ENCODE measurements at places on chromosomes 3 and 15.

DNA sequence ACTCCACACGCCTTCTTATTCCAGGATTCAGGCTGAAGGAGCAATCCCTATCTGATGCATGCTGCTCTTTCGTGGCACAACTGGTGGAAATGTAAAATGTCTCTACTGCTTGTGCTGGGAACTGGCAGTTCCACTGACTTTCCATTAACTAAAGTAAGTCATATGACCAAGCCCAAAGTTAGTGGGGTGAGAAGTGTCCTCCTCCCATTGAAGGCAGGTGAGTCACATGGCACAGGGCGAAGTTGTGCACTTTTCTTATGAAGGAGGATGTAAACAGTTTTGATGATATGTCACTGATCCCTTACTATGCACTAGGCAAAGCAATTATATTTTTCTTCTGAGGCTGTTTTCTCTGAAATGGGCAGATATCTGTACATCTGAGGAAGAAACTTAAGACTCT is 51.6 kb downstream of the SLC7A14 start:
- no peak for DNase-seq

GRCh38 chr15:38782156-38782555 is 217.5 kb upstream of the RASGRP1 start:
- DNase-seq = no peak

DNA sequence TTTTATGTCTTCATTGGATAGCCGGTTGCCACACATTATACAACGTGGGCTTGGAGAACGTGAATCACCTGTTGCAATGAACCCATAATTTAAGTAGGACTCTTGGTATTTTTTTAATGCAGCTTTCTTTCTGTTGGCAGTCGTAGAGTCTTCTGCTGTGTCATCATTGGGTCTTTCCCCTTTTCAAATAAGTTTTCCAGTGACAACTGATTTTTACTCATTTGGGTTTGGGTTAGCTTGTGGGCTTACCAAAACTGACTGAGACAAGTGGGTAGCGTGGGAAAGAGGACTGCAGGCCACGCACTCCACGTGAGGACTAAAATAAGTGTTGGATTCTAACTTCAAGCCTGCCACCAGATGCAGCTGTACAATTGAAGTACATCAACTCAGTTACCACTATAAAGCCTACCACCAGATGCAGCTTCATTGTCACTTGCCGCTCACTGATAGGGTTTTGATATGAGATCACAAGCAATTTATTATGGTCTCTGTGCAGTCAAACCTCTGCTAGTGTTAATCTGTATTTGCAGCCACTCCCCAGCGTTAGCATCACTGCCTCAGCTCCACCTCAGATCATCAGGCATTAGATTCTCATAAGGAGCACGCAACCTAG is 6.4 kb upstream of the CAPN7 start:
- no peak for DNase-seq

DNA sequence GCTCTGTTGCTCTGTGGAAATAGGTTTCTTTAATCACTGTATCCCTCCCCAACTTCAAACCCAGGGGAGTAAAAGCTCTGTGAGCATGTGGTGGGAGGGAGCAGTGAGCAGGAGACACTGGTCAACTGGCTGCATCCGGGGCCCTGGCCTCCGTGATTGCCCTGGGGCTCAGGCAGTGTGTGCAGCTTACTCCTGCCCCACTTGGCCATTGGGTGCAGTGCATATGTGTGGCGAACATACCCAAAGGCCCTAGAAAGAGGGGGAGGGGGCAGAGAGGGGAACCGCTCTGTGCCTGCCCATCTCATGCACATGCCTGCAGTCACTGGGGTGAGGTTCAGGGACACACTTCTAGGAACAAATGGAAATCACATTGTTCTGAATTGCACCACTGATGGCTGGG is 378.7 kb downstream of the ZBBX start:
- no peak for DNase-seq

GRCh38 chr15:53791581-53791980 is 32.1 kb upstream of the WDR72 start:
- no peak for DNase-seq

DNA sequence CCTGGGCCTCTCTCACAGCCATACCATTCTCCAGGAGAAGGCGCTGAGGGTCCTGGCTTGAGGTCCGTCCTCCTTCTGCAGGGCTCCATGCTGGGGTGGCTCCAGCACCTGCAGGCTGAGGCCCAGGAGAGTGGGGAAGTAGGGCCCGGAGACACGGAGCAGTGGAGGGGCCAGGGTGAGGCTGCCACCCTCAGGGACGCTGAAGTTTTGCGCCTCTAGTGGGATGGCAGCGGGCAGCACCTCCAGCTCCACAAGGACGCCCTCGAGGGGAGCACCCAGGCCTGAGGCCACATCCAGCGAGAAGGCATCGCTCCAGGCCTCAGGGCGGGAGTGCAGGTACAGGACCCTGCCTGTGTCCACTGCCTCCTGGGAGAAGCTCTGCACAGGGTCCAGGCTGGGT is 27.5 kb downstream of the CSPG4 start:
- DNase-seq = no peak

- no peak for DNase-seq
Observed at GRCh38 chr3:161348796-161349400, 22.4 kb downstream of the SPTSSB start.

- no peak for DNase-seq
Observed at GRCh38 chr15:85333132-85333831, 47.1 kb upstream of the AKAP13 start.

- no peak for DNase-seq
Observed at GRCh38 chr15:48617619-48618018, 27.9 kb downstream of the FBN1 start.

GRCh38 chr3:36729204-36730056 is 34.9 kb downstream of the DCLK3 start:
- DNase-seq = no peak

DNA sequence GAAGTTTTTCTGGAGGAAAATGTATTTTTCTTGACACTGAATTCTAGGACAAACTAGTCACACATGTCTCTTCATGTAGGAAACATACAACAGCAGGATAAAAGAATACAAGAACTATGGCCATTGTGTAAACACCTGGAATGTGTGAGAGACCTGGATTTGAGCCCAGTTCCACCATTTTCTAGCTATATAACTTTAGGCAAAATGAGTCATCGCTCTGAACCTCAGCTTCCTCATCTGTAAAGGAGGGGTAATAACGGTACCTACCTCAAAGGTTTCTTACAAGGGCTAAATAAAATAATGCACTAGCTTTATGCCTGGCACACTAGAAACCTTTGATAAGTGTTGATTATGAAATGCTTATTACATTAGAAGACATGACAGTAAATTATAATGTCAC is 57.8 kb downstream of the RIOX2 start:
- DNase-seq = no peak

DNA sequence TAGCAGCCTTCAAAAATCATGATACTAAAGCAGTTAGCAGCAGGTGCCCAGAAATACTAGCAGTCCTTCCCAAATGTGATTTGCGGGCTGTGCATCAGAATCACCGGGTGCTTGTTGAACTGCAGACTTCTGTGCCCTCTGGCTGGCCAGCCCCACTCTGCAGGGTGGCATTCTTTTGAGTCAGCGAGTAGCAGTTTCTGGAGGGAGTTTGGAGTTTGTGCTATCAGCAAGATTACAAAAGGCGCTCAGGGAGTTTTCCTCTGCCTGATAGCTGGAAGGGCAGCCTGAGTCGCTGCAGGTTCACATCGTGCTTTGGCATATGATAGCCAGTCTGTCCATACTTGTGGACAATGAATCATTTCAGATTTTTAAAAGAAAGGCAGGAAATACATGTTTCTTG is 57.6 kb downstream of the CLDN11 start:
- DNase-seq = no peak

DNA sequence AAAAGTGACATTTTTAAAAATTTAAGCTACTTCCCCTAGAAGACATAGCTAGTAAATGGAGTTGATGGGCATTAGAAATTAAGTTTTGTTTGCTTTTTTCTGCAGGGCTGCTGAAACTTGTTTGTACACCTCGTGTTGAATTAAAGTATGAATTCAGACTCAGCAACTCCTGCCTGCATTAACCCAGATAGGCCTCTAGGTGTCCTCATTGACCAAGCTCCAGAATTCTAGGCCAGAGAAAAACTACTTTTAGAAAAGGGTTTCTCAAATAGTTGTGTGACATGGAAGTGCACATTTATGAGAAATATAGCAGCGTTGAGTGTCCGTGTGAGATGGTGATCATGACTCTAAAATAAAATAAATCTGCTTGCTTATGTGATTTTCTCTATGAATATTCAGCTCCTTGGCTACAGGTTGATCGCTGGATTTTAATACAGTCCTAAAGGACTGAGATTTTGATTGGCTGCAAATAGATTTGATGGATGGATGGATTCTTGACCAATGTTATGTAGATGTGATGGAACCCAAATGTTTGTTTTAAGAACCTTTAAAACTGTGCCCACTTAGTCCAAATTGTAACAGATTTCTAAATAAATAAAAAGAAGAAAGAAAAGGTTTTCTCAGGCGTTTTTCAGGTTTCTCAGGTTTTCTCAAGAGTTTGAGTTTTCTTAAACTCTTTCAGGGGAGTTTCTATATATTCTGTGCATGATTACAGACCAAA is 39.4 kb upstream of the LMOD3 start:
- no peak for DNase-seq

- no peak for DNase-seq
Observed at GRCh38 chr15:89370120-89370977, 35.7 kb upstream of the POLG start.

GRCh38 chr3:120516136-120516535 is 65.3 kb upstream of the FSTL1 start:
- DNase-seq = no peak

DNA sequence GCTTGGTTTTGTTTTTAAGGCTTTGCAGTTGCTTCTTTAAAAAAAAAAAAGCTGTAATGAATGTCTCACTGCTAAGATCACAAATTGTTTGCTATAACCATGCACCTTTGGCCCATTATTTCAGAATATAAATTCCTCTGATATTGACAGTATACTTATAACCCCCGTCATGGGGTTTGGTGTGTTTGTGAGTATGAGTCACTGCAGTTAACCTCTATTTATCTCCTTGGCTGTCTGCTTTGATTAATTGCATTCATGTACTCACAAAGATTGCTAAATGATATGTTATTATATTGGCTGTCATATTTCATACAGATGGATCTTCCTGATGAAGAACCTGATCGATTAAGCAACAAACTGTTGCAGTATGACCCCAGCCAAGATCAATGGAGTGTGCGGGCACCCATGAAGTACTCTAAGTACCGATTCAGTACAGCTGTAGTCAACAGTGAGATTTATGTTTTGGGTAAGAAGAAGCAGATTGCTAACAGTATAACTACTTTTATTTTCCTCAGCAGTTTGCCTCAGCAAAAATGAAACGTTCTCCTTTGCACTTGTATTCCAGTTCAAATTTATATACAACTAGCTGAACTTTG is 14.9 kb downstream of the KBTBD12 start:
- DNase-seq = no peak

DNA sequence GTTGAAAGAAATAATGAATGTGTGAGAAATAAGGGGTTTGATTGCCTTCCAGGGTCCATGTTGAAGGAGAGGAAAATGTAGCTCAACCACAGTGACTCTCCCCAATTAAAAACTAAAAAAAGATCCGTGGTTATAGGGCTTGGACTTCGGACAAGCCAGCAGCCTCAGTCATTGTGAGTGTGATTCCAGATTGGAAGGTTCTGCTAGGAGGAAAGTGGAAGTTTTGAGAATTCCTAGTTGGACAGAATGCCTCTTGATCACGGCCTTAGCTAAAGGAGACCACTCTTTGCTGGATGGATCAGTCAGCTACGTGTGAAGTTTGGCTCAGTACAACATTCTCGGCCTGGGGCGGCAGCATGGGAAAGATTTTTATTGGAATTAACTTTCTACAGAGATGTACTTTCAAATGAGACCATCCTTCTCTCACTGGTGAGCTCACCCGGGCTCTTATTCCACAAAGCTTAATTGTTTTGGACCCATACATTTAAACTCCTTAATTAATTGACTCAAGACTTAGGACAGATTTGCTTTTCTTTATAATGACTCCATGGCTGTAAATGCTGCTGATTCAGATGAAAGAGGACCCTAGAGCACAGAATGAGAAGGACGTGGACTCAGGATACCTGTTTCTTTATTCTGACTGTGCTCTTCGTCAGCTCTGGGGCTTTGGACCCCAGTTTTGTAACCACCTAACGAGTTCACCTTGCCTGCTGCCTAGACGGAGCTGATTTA is 27.5 kb downstream of the FLNB start:
- DNase-seq = no peak

- DNase-seq = peak; percentile 67
Observed at GRCh38 chr3:187737368-187738070, 7.7 kb downstream of the BCL6 start.

DNA sequence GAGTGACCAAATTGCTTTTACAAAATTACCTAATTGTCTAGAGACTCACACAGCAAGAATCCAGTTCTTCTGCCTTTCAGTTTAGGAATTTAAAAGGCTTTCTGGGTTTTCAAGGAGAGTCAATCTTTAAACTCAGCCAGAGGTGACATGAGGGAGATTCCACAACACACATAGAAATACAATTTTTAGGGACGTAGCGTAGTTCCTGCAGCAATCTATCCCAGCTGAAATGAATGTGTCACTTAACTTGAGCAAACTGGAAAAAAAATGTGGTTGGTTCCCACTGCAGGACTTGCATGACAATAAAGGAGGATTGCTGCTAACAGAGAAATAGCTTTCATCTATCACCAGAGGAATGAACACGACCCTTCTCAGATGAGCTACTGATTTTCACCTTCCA is 269.7 kb downstream of the OTOL1 start:
- no peak for DNase-seq

GRCh38 chr3:98038286-98038685 is 3.2 kb upstream of the GABRR3 start:
- DNase-seq = no peak

- no peak for DNase-seq
Observed at GRCh38 chr3:134879990-134880389, 84.9 kb downstream of the EPHB1 start.

DNA sequence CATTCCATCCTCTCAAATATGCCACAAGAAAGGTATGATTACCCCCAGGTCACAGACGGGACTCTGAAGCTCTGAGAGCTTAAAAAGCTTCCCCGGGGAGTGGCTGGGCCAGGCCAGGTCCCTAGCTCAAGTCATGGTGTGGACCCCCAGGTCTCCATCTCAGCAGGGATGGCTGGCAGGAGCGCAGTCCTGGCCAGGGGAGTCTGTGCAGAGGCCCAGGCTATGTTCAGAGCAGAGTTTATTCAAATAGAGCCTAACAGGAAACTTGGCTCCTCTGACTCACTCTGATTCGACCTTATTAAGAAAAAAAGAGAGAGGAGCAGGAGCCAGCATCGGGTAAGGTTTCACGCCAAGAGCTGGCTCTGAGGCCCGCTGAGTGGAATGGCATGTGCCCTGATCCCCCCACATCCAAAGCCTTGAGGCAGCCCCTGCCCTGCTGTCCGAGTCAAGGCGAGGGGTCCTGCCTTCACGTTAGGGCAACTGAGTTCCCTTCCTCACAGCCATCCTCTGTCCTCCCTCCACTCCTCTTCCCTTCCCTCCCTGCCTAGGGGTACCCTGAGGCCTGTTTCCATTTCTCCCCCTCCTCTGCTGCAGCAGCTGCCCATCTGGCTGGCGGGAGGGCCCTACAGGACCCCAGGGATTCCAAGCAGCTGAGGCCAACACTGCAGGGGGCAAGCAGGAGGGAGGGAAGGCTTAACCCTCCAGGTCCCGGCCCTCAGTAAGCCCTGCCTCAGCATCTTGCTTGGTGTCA is 1.9 kb upstream of the LOXL1 start:
- DNase-seq = peak; percentile 32

Data from activated T-cell treated with anti-CD3 and anti-CD28 coated beads, Interleukin-2, amount 50 U/mL, for 1 hour (primary cell).